Tongue (tissue), 3 donors: ENCODE measurements at places on chromosomes 3 and 15. TPM values are rescaled to one million over a fixed set of nuclear protein-coding genes. Genes with fewer than 3 reads are reported as not detected.

- DNase-seq = no peak
These were observed 49.8 kb downstream of the ZNF445 start for GRCh38 chr3:44427683-44428082.

CCDC39 gene
- 0.10 TPM for total RNA-seq

FANCD2 gene
- 12.7 TPM for total RNA-seq

DNA sequence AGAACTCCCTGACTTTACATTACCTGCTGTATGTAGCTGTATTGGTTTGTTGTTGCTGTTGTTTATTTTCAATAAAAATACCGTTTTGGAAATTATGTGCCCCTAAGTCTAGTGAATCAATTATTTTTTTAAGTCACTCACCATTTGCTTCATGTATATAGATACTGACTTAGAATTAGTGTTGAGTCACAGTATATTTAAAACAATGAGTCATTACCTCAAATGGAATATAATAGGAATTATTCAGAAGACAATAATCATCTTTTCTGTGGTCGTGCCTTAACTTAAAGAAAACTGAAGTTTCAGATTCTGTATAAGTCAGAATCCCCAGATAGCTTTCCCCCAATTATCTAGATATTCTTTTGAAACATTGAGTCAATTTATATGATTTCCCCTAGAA lies 21.0 kb upstream of the ALDH1A2 start:
- DNase-seq = no peak

PARP15 gene
- total RNA-seq = 1.1 TPM

- peak; percentile 35 for DNase-seq
These were observed 680.6 kb downstream of the EPHA3 start for GRCh38 chr3:89787979-89788378.

- DNase-seq = no peak
These were observed 102.8 kb downstream of the FRMD5 start for GRCh38 chr15:44092221-44092620.

DNA sequence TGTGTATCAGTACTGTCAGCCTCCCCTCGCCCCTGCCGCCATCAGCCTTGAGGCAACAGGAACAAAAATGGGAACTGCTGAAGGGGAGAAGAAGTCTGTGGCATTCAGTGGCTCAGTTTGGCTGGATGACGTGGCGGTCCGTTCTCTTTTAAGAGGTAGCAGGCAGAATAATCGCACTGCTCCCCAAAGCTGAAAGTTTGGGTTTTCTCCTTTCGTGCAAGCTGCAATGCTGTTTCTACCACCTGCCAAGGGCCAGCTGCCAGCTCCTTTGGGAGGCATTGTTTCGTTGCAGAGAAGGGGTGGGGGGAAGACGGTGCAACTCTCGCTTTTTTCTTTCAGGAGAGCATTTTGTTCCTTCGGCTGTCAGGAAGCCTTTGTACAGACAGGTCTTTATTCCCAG lies 369.6 kb upstream of the RORA start:
- no peak for DNase-seq

- DNase-seq = no peak
These were observed 1.2 kb upstream of the ST8SIA2 start for GRCh38 chr15:92392462-92392861.

- DNase-seq = peak; percentile 34
These were observed 176.8 kb downstream of the ABHD5 start for GRCh38 chr3:43867436-43868072.

GRCh38 chr3:31249545-31249944 lies 283.2 kb upstream of the STT3B start:
- no peak for DNase-seq
